GM23248 (cell line): ENCODE measurements at places on chromosomes 11 and 22. TPM values are rescaled to one million over a fixed set of nuclear protein-coding genes. Genes with fewer than 3 reads are reported as not detected.

GRCh38 chr22:33964121-33964520 is 43.8 kb upstream of the LARGE1 start:
- DNase-seq = no peak
- H3K27ac ChIP-seq = no peak overlapping the region
- H3K27me3 ChIP-seq = no peaks in the 10 kb centered on the region
- H3K36me3 ChIP-seq = no peaks in the 10 kb centered on the region

GRCh38 chr11:87299041-87299481 is 261.3 kb downstream of the TMEM135 start:
- H3K27ac ChIP-seq = no peak overlapping the region
- no peaks in the 10 kb centered on the region for H3K27me3 ChIP-seq
- no peak for DNase-seq
- no peaks in the 10 kb centered on the region for H3K4me1 ChIP-seq

GRCh38 chr11:118224511-118225188 is at the start of gene JAML:
Gene JAML (minus strand): TSS chr11:118225011. CDS start chr11:118214866, 10,145 bp downstream.
- no peak for DNase-seq
- no peaks in the 10 kb centered on the region for H3K4me1 ChIP-seq
- H3K4me3 ChIP-seq = no peak within 1 kb of the TSS
- H3K36me3 ChIP-seq = no peaks in the 10 kb centered on the region
- H3K27ac ChIP-seq = no peak within 1 kb of the TSS
- peaks cover 7% of the 10 kb centered on the region for H3K27me3 ChIP-seq

DNA sequence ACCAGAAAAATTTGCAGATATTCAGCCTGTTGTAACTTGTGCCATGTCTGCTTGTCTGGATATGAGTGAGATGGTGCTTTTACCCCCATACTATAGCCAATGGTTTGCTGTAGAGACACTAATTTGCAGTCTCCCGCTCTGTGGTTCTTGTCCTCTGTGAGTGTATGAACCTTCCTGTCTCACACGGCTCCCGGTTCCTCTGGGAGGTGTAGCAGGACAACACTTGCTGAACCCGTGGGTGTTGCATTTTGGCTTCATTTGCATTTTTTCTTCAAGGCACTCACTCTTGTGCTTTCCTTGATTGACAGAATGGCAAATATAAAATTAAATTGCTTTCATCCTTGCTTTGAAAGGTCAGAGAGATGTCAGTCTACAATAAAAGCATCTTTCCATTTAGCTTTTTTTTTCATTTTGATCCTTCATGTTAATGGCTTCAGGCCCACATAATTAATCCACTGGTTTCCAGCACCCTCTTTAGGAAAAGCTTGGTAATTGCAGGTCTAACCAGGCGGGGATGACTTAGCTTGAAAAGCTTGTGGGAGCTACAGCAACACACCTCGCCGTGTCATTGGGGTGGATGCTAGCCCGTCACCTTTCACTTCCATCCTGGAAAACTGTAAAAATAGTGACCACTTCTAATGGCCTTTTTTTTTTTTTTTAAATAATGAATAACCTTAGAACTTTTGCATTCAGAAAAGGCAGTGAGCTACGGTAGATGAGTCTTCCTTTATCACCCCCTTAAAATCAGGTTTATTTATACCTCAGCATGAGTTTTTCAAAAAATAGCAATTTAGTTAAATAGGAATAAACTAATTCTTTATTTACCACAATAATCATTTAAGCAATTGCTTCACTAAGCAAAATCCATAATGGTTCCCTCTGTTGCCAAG is 27.4 kb upstream of the ST14 start:
- no peaks in the 10 kb centered on the region for H3K4me1 ChIP-seq
- H3K36me3 ChIP-seq = peaks cover 51% of the 10 kb centered on the region
- peak; percentile 78 for DNase-seq
- H3K27ac ChIP-seq = no peak overlapping the region

DNA sequence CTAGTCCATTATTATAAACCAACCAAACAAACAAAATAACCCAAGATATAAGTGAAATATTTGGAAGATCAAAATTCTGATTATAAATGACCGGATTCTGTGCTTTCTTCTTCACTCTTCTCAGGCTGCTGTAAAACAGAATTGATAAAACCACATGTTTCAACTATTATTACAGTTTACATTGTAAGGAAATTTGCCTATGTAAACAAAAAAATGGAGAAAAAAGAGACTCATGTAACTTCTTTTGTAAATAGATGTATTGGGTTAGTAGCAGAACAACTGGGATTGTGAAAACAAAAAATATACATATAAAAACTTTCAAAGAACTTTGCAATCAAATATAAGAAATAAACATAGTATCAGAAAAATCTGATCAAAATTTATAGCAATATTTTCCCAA is 295.2 kb upstream of the CCDC179 start:
- no peak overlapping the region for H3K4me3 ChIP-seq
- H3K36me3 ChIP-seq = no peaks in the 10 kb centered on the region
- no peaks in the 10 kb centered on the region for H3K27me3 ChIP-seq
- no peaks in the 10 kb centered on the region for H3K4me1 ChIP-seq
- H3K27ac ChIP-seq = no peak overlapping the region

DNA sequence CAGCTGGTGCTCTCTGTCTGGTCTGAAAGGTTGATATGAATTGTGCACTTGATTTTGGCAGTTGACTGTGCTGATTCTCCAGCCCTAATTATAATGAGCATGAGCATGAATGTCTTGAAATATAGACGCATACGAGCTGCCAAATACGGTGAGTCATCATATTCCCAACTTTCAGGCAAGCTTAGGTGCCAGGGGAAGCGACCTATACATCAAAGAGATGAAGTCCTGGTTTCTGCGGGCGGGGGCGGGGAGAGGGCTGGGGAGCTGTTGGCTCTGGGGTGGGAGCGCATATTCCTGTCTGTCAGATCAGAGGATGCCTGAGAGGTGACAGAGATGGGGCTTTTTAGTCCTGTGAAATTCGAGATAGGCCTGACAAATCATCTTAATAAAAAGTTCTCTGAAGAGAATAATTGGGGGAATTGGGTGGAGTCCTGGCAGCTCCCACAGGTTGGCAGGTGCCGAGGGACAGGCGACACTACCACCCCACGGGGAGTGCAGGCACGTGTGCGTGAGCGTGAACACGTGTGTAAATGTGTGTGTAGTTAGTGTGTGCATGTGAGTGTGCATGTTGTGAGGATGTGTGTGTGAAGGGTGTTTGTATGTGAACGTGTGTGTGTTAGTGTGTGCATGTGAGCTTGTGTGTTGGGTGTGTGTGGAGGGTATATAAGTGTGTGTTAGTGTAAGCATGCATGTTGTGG is 865.3 kb downstream of the TBC1D22A start:
- H3K27me3 ChIP-seq = no peaks in the 10 kb centered on the region
- DNase-seq = no peak
- H3K4me1 ChIP-seq = no peaks in the 10 kb centered on the region
- no peak overlapping the region for H3K27ac ChIP-seq
- no peaks in the 10 kb centered on the region for H3K36me3 ChIP-seq
- H3K4me3 ChIP-seq = no peak overlapping the region

Gene IGLL1
- total RNA-seq = not detected in 2 replicates

Gene DGCR2
- total RNA-seq = 42.7 and 43.6 TPM in 2 replicates
